Activated CD4-positive, alpha-beta T cell treated with anti-CD3 and anti-CD28 coated beads, Interleukin-2, Interleukin-6, amounts not matched to agents 100 ng/mL and 50 ng/mL, durations not matched to agents 16 hours and 8 hours (primary cell): ENCODE measurements at places on chromosomes 3 and 15.

GRCh38 chr3:142976621-142977398 lies 13.3 kb upstream of the PAQR9 start:
- no peak for DNase-seq

- DNase-seq, result no peak
Observed at GRCh38 chr3:13191016-13191415, 117.8 kb upstream of the IQSEC1 start.

DNA sequence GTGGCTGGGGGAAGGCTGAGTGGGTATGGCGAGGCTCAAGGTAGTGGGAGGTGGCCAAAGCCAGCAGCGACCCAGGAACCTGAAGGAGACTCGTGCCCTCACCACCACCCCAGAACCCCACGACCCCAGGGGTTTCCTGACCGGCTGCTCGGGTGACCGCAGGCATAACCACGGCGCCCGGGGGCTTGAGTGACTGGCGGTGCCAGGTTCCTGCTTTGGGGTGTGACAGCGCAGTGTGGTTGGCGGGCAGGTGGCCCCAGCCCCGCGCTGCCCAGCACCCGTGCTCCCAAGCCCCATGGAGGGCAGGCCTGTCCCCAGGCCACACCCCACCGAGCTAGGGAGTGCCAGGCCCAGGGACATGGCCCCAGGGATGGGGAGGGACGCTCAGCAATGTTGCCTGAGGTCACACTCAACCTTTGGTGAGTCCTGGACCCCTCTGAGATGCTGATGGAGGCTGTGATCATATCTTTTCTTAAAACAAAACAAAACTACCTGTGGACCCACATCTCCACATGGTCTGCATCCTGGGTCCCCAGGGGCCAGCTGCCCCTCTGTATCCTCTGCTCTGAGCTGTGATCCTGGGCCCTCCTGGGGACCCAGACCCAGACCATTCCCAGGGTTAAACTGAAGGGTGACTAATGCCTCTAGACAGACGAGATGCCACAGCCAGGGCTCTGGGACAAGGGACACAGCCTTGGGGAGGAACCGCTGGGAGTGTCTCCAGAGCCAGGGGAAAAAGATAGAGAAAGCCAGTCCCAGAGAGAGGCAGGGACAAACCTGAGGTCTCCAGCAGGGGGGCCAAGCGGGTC lies 13.0 kb downstream of the DNAJB8 start:
- DNase-seq, result no peak

DNA sequence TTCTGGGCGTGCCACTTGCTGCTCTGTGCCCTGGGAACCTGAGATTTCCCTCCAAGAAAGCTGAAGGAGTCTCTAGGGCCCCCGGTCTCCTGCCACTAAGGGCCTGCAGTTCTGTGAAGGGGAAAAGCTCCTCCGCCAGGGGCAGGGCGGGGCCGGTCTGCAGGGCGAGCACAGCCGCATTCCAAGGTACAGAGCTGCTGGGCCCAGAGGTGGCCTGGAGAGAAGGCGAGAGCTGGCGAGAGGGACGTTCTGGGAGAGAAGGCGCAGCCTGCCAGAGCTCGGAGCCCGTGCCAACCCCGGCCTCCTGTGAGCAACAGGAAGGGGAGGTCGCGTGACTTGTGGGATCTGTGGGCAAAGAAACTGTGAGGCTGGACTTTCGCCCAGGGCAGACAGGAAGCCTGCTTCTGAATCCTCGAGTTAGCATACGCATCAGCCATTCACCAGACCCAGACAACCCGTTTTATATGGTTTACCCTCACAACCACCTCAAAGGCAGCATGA lies 500.4 kb downstream of the SHQ1 start:
- peak; percentile 78 for DNase-seq
